ENCODE measurements at places on chromosomes 7 and 10. TPM values are rescaled to one million over a fixed set of nuclear protein-coding genes. Genes with fewer than 3 reads are reported as not detected.

PLAC9 gene
- not detected for total RNA-seq

NODAL gene
- total RNA-seq, result 0.14 TPM

- DNase-seq, result no peak
Observed at GRCh38 chr10:86077271-86077670, 289.3 kb downstream of the GRID1 start.

TEX36 gene
- not detected for total RNA-seq

DNA sequence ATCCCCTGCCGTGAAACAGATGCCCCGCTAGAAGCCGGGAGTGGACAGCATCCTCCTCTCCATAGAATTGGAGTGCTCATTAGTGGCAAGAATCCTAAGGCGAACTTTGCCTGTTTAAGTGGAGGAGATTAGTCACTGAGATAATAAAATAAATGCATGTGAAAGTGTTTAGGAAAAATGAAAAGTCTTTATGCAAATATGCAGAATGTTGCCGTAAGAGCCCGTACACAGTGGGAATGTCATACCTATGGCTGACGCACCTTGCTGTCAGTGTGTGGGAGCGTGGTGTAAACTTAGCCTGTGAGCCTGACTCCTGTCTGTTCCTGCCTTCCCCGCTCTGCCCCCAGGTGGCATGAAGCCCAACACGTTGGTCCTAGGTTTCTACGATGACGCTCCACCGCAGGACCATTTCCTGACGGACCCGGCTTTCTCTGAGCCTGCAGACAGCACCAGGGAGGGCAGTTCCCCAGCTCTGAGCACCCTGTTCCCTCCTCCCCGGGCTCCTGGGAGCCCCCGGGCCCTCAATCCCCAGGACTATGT lies 1.7 kb upstream of the TRIP6 start:
- peak; percentile 97 for DNase-seq

DNA sequence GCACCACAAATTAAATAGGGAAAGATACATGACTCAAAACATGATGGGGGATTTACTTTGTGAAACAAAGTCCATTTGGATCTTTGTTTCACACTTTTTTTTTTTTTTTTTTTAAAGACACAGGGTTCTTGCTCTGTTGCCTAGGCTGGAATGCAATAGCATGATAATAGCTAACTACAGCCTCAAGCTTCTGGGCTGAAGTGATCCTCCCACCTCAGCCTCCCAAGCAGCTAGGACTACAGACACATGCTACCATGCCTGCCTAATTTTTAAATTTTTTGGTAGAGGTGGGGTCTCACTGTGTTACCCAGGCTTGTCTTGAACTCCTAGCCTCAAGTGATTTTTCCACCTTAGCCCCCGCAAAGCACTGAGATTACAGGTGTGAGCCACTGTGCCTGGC lies 172.6 kb upstream of the KLF14 start:
- no peak for DNase-seq

- no peak for DNase-seq
Observed at GRCh38 chr10:95181726-95182125, 12.3 kb upstream of the ACSM6 start.

DNA sequence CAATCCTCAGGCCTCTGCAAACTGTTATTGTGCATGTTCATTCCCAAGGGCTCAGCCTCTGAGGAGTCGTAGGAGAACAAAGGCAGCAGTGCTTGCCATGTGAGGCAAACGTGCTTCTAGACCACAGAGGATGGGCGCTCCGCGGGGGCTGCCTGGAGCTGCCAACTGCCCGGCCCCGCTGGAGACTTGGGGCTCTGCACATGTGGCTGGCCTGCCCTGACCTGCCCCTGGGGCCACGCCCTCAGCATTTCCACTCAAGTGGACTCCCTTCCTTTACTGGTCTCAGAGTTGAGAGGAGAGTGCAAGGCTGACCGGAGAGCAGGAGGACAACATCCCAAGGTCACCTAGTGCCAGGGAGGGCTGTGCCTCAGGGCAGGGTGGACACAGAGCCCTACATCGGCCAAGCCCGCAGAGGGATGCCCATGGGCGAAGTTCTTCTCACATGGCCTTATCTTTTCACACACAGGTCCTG lies 222.3 kb upstream of the ZNF32 start:
- DNase-seq, result no peak

GRCh38 chr10:28111712-28112111 lies 112.8 kb upstream of the ODAD2 start:
- no peak for DNase-seq

- DNase-seq, result no peak
Observed at GRCh38 chr10:132458071-132458585, 61.1 kb downstream of the PWWP2B start.

DNA sequence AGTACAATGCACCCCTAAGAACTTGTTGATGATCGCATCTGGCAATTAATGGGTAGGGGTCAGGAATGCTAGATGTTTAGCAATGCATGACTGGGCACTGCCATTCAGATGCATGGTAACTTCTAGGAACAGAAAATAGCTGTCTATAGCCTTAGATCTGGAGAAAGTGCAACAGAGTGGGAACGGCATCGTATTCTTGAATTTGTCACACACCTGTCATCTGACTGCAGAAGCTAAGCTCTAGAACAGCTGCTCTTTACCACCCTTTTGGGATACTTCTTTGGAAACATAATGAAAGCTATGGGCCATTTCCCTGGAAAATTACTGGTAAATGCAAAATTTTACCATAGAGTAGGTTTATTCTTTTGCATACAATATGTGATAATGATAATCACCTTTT lies 118.1 kb downstream of the SLC25A13 start:
- no peak for DNase-seq

DNA sequence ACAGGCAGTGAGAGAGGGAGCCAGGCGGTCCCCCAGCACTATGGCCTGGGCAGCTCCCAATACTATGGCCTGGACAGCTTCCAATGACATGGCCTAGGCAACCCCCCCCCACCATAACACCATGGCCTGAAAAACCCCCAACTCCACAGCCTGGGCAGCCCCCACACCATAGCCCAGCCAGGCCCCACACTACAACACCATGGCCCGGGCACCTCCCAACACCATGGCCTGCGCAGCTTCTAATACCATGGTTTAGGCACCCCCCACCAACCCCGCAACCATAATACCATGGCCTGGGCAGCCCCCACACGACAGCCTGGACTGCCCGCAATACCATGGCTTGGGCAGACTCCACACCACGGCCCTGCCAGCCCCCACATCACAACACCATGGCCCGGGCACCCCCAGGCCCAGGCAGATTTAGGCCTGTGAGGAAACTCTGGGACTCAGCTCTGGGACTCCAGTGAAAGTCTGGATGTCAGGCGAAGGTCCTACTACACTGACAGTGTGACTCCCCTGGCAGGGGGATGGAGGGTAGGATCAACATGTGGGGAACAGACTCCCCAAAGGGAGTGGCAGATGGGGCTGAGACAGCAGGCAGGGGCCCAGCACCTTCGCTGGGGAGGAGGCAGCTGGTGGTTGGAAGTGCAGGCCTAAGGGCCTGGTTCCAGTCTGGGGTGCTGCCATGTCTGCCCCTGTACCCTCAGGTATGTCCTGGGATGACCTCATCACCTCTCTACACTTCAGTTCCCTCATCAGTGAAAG lies 8.7 kb downstream of the CPXM2 start:
- DNase-seq, result no peak

DNA sequence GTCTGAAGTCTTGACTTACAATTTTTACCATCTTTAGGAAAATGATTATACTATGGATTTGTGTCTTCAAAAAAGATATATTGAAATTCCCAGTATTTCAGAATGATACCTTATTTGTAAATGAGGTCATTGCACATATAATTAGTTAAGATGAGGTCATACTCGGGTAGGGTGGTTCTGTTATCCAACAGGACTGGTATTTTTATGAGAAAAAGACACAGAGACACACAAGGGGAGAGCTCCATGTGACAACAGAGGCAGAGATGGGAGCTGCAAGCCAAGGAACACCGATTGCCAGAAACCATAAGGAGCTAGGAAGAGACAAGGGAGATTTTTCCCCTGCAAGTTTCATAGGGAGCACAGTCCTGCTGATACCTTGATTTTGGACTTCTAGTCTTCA lies 356.9 kb downstream of the ARL4A start:
- no peak for DNase-seq

ZP3 gene
- total RNA-seq, result 7.8 TPM

- no peak for DNase-seq
Observed at GRCh38 chr10:122515588-122516231, 44.8 kb upstream of the DMBT1 start.

DNA sequence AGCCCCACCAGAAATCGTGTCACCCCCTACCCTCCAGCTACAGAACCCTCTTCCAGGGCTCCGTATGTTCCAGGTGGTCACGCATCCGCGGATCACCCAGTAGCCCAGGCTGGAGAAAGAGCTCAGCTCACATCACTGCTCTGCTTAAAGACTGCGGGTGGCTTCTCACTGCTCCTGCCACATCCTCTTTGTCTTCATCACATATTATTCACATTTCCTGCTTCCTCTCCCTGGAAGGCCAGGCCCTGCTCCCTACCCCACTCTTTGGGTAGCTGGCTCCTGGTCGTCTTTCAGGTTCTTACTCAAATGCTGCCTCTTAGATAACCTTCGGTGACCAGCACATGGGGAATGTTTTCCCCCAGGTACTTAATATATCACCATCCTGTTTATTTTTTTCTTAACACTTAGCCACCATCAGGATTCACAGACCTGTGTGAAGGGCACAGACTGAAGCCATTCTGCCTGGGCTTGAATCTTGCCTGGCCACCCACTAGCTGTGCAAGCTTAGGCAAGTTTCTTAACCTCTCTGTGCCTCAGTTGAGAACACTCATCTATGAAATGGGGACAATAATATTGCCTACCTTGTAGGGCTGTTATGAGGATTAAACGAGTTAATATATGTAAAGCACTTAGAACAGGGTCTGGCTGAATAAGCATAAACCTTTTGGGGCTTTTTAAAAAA lies 307.8 kb downstream of the PRPF18 start:
- no peak for DNase-seq

DNA sequence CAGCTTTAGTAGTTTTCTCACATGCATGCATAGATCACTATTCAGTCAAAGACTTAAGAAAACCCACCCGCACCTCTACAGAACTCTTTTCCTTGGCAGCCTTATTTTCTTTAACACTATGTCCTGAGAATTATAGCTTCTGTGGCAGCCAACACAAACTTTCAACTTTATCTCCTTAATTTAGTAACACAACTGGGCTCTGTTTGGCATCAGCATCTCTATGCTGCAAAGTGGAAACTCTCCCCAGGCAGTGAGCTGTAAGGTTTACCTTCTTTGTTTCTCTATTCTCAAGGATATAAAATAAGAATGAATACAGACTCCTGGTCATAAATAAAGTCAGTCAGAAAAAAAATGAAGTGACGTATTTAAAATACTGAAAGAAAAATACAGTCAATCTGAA lies 115.2 kb upstream of the PPP1R9A start:
- DNase-seq, result no peak

DNA sequence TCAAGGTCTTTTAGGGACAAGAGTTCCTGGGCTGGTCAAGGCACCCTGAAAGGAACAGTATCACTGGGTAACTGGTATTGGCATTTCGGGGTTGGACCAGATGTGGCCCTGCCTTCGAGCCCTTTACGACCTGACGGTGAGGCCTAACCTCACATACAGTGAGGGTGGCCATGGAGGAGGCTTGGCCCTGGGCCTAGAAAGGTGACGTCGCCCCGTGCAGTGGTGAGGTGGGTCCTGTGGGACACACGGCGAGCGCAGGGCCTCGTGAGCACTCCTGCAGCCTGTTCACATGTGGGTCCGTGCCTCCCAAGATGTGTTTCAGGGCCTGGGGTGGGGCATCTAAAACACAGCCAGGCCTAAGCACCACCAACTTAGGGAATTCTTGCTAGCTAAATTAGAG lies 36.1 kb downstream of the CRHR2 start:
- DNase-seq, result no peak

DNA sequence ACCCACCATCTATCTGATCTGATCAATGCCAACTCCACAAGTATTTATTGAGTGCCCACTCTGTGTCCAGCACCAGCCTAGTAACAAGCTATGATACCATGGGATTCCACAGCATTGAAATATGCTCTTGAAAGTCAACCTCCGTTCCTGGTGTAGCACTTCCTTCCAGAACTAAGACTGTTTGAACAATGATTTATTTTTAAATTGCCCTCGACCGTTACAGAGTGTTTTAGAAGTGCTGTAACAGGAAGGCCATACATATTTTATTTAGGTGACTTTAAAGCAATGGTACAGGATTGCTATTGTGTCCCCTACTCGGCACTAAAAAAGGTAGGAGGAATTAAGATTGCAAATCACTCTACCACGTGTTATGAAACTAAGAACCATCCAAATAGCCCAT lies 225.6 kb downstream of the TEX36 start:
- no peak for DNase-seq

CYP26A1 gene
- total RNA-seq, result not detected

GRCh38 chr10:16789261-16789660 lies 28.0 kb downstream of the RSU1 start:
- no peak for DNase-seq

- DNase-seq, result no peak
Observed at GRCh38 chr10:124078714-124079113, 14.7 kb downstream of the CHST15 start.

MYOZ1 gene
- total RNA-seq, result not detected

- DNase-seq, result no peak
Observed at GRCh38 chr7:141097430-141097829, 23.6 kb downstream of the TMEM178B start.

GRCh38 chr10:63137306-63137705 lies 4.2 kb downstream of the NRBF2 start:
- DNase-seq, result no peak
